ENCODE measurements at places on chromosomes 3 and 15. TPM values are rescaled to one million over a fixed set of nuclear protein-coding genes. Genes with fewer than 3 reads are reported as not detected.
A peak's percentile ranks its signal among the peaks of the same experiment; 100 is the strongest.

GRCh38 chr15:90058308-90058707, 44.0 kb downstream of the IDH2 start:
- peak; percentile 41 for DNase-seq

- no peak for DNase-seq
Observed at GRCh38 chr3:81549388-81549787, 212.1 kb downstream of the GBE1 start.

GRCh38 chr3:59472541-59472940, 422.7 kb upstream of the CFAP20DC start:
- no peak for DNase-seq

DNA sequence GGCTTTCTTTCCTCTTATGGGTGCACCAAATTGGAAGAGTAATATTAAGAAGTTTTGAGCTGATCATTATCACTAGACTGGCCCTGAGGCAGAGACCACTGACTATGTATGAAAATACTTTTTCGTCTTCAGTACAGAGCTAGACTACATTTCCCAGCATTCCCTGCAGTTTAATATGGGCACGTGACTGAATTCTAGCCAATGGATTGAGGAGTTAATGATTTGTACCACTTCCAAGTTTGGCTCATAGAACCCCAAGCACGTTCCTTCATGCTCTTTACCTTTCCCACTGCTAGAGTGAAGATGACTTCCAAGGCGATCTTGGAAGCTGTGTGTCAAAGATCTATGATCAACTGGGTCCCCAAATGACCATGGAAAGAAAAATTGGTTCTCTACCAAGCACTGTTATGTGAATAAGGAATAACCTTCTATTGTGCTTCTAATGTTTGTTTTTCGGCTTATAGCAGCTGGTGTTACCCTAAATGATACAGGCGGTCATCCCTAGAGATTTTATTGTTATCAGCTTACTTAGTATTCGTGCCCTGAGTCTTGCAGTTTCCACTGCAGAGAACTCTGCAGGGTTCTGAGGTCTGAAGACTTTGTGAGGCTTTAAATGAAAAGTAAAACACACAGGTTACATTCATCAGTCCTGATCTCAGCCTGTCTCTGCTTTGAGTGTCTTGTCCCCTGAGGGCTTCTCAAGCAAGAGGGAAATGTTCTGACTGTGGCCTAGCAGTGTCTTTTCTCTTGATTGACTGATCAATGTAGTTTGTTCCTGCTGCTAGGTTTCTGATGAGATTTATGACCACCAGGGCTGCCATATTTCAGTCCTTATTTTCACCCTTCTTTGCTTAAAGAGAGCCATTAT, 486.8 kb downstream of the PDCD6IP start:
- no peak for DNase-seq

DNA sequence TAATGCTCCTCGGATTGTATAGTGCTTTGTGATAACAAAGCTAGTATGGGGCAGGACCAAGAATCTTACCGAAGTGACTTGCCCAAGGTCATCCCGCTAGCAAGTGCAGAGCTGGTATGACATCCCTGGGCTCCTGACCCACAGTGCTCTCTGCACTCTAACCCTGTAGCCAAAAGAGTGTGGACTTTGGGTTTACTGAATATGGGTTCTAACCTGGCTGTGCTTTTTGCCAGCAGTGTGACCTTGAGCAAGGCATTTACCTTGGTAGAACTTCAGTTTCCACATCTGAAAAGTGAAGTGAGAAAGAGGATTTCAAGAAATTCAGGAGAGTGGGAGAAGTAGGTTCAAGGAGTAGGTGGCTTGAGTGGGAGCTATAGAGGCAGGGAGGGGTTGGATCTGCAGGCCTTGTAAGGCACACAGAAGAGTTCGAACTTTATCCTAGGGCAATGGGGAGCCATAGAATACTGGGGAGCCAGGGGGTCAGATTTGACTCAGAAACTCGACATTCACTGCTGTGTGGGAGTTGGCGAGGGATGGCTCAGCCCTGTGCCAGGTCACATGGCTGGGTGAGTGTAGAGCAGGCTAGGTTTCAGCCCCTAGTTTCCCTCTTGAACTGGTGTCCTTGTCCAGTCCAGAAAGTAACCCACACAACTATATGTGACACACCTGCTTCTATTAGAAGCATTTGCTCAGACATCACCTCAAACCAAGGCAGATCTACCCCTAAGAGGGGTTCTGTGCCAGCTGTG, 91.9 kb downstream of the RPLP1 start:
- no peak for DNase-seq

- DNase-seq = no peak
Observed at GRCh38 chr15:95041297-95041696, 809.9 kb downstream of the MCTP2 start.

DNA sequence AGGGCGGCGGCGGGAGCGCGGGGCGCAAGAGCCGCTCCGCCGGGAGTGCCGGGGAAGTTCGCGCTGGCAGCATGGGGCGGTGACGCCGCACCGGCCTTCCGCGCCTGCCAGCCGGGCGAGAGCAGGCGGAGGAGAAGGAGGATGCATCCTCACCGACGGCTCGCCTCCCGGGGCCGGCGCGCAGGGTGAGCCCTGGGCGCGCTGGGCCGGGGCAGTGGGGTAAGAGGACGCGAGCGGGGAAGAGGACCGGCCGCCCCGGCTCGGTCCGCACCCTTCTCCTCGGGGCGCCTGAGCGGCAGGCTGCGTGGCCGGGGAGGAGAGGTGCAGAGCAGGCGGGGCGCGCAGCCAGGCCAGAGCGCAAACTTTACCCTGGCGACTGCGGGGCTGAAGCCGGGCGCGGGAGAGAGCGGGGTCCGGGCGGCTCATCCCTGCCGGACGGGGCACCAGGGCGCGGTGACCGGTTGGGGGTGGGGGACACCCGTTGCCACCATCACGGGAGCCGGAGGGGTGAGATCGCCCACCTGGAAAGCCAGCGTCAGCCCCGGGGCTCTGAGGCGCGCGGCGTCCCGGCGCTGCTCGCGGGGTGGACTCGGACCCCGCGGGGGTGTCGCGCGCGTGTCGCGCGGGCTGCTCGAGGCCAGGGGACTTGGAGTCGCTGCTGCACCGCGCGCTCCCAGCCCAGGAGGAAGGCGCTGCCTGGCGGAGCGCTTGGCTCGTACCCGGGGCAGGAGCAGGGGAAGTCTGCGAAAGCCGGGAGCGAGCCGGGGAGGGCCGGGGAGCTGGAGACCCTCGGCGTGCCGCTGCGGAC, 542 bp downstream of the GABRA5 start:
- DNase-seq = no peak

DNA sequence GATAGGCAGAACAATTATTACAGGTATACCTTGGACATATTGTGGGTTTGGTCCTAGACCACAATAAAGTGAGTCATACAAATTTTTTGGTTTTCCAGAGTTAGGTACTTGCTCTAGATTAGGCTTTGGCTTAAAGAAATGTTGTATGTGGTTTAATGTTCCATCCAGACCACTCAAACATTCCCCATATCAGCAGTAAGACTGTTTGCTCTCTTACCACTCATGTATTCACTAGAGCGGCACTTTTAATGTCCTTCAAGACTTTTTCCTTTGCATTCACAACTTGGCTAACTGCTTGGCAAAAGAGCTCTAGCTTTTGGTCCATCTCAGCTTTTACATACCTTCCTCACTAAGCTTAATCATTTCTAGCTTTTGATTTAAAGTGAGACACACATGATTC, 250.5 kb upstream of the SETMAR start:
- DNase-seq = no peak

DNA sequence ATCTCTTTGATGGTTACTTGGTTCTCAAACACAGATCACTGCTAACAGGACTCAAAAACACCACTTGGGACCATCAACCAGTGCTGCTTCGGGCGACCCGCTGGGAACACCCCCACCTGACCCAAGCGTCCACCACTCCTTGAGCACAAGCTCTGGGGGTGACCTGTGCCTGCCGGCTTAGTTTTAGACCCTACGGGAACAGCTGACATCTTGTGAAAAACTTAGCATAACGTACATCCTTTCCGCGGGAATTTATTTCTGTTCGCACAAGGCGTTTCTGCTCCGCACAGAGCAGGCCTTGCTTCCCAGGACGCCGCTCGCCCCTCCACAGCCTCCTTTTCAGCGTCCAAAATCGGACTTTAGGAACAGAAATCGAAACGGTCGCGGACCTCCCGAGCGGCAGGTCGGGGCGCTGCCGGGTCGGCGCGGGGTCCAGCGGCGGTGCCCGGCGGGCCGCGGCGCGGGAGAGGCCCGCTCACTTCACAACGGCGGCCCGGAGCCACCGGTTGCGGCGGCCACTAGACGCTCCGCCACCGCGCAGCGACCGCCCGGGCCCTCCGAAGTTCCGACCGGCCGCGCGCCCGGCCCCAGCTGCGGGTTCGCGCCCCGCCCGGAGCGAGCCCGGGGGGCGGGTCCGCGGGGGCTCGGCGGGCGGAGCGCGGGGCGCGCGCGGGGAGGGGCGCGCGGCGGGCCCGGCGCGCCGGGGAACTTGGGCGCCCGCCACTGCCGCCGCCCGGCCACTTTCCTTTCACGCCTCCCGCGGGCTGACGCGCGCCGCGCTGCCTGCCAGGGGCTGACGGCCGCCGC, 959 bp downstream of the SFMBT1 start:
- DNase-seq = peak; percentile 62

The SI gene
- total RNA-seq = not detected

GRCh38 chr3:126304704-126305103, 52.5 kb downstream of the KLF15 start:
- no peak for DNase-seq

- DNase-seq = peak; percentile 58
Observed at GRCh38 chr15:91855684-91856489, 2.4 kb downstream of the SLCO3A1 start.

GRCh38 chr3:140682586-140682985, 4.7 kb downstream of the TRIM42 start:
- DNase-seq = no peak

The MCF2L2 gene
- 3.9 TPM for total RNA-seq

GRCh38 chr3:192161661-192162060, 565.7 kb downstream of the FGF12 start:
- DNase-seq = no peak

- DNase-seq = no peak
Observed at GRCh38 chr3:59052803-59053411, 3.1 kb upstream of the CFAP20DC start.

DNA sequence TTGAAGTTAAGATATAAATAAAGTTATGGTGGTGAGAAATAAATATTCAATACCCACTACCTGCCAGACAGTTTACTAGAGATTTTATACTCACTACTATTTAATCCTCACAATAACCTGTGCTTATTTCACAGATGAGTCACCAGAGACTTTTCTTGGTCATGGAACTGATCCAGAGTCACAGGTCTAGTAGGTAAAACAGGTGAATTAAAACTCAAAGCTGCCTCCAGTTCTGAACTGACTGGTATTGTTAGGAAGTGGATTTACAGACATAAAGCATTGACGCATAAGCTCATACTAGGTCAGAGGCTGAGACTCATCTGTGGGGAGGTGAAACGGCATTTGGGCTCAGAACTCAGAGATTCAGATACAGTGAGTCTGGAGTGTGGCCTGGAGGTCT, 1009.9 kb downstream of the AGBL1 start:
- DNase-seq = no peak

- no peak for DNase-seq
Observed at GRCh38 chr3:113194823-113195401, 16.4 kb upstream of the BOC start.

DNA sequence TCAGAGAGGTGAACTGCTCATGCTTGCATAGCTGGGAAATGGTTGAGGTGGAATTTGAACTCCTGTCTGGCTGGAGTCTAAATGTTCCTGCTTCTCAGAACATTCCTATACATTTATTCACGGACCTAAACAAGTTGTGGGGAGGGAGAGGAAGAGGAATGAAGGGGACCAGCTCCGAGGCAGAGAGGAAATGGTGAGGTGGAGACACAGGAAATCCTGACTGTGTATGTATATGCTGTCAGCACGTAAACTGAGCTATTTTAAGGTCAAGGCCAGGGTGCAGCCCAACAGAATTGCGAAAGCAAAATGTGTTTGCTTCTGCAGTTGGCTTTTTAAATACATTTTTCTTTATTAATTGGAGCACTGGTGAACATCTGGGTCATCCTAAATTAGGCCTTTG, 74.1 kb upstream of the POMGNT2 start:
- peak; percentile 54 for DNase-seq

The AHSG gene
- total RNA-seq = not detected

DNA sequence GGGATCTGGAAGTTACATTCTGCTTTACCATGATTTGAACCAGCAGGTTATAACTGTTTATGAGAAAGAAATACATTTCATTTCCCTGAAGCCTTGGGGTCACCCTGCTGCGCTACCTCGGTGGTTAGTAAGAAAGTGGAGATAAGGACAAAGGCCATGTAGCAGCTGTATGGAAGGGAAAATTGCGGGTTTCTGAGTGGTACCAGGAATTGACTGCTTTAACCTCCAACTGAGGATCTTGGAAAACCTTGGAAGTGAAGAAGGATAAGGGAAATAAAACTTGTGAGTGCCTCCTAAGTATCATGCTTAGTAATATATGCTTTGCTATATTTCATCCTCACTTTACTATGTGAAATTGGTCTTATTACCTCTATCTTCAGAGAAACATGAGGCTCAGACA, 76.1 kb upstream of the GAP43 start:
- no peak for DNase-seq

The UBL7 gene
- 52.3 TPM for total RNA-seq

GRCh38 chr3:51974963-51975851, at the start of gene ABHD14A:
Gene ABHD14A (plus strand): TSS chr3:51975064. CDS start chr3:51975136, 72 bp downstream.
- peak; percentile 79 for DNase-seq

GRCh38 chr3:177773717-177774116, 576.4 kb upstream of the TBL1XR1 start:
- no peak for DNase-seq

The DPP8 gene
- total RNA-seq = 27.1 TPM

DNA sequence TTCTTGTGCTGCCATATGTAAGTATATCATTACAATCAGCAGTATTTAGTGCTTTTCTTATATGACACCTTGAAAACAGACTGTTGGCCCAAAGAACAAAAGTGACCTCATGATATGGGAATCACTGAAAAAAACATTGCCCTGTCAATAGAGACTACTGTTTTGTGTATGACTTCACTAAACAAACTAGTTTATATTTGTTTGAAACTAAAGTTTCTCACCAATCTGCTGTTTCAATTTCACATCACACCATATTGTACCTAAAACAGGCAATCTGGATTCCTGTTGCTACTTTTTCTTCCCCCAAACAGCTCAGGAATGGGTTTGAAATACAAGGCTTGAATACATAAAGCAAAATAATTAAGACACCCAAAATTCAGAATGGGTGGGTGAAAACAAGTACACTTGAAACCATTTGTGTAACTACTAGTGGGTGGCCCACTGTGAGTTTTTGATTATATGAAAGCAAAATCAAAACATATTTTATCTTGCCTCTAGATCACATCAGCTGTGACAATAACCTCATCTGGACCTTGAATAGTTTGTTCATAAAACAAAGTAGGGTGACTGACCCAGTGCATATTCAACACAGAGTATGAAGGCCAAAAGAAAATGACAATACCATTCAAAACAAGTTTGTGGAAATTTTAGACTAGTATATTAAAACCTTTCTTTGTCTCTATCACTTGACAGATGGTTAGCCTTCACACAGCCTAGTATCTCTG, 5.9 kb downstream of the ZBTB20 start:
- no peak for DNase-seq

- DNase-seq = no peak
Observed at GRCh38 chr3:119239206-119239820, 1.4 kb downstream of the B4GALT4 start.

The ONECUT1 gene
- total RNA-seq = not detected

GRCh38 chr3:66397745-66398144, 103.1 kb downstream of the LRIG1 start:
- no peak for DNase-seq

The CTNNB1 gene
- total RNA-seq = 132 TPM
